ENCODE measurements at places on chromosomes 2 and 18.

DNA sequence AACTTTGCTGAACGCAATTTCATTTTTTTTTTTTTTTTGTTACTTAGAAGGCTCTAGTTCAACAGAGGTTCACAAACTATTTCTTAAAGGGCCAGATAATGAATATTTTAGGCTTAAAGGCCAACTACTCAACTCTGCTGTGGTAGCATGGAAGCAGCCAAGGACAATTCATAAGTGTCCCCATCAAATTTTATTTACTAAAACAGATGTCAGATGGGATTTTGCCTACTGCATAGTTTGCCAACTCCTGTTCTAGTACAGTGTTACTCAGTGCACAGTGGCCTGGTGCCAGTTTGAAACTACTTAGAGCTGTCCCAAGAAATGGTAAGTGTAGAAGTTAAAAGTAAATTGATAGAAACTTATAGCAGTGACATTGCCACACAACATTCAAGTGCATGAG lies 949.4 kb upstream of the FANCL start:
- DNase-seq: no peak

- peak; percentile 17 for DNase-seq
Measured at GRCh38 chr18:35661483-35662146, 80.1 kb downstream of the GALNT1 start.

GRCh38 chr18:46366751-46367376 lies 262.7 kb downstream of the HAUS1 start:
- no peak for DNase-seq

DNA sequence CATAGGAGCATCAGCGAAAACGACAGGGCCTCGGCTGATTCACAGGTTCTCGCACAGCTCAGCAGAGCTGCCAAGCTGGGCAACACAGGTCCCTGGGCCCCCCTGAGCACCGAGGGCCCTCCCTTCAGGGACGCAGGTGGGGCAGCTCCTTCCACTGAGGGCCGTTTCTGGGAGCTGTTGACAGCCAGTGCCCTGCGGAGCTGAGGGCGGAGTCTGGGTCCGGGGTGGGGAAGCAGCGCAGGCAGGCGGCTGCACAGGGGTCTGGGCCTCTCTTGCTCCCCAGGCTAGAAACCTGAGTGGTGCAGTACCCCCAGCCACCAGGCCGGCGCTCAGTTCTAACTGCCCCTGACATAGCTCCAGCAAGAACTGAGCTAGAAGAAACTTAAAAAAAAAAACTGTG lies 65.7 kb downstream of the PXDN start:
- no peak for DNase-seq

- DNase-seq: no peak
Measured at GRCh38 chr2:233584210-233584609, 17.6 kb upstream of the USP40 start.
